H1 (cell line): ENCODE measurements at places on chromosomes 6 and 20. TPM values are rescaled to one million over a fixed set of nuclear protein-coding genes. Genes with fewer than 3 reads are reported as not detected.

The EPB41L1 gene
- 36.0 and 42.0 TPM in 2 replicates for total RNA-seq

The APCDD1L gene
- 3.1 and 3.2 TPM in 2 replicates for total RNA-seq

GRCh38 chr20:53059848-53060247 is 87.7 kb downstream of the TSHZ2 start:
- no peak for DNase-seq

DNA sequence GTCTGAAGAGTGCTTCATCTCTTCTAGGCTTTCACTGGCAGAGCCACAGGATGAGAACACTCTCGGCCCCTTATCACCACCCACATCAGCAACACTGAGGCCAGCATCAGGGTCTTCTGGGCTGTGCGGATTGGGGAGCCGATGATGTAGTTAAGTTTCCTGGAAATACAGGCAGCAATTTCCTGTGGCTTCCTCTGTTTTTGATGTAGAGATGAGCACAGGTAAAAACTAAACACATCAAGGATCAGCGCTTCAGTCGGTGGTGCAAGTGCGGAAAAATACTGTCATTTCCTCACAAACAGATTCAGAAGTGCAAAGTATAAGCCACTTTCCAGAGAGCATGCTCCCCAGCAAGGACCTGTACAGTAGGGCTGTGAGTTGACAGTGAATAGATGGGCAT is 62.6 kb downstream of the BACH2 start:
- no peak for DNase-seq

GRCh38 chr20:53950031-53950430 is 120.4 kb downstream of the BCAS1 start:
- DNase-seq = peak; percentile 29
